ENCODE measurements at places on chromosomes 12 and 14. TPM values are rescaled to one million over a fixed set of nuclear protein-coding genes. Genes with fewer than 3 reads are reported as not detected.

Gene TSPAN11
- not detected for total RNA-seq

Gene TAS2R43
- 0.29 TPM for total RNA-seq

Gene KRT77
- not detected for total RNA-seq

Gene OR4E2
- total RNA-seq, result not detected

Gene SPATA7
- 2.5 TPM for total RNA-seq

Gene BAG5
- total RNA-seq, result 36.3 TPM

DNA sequence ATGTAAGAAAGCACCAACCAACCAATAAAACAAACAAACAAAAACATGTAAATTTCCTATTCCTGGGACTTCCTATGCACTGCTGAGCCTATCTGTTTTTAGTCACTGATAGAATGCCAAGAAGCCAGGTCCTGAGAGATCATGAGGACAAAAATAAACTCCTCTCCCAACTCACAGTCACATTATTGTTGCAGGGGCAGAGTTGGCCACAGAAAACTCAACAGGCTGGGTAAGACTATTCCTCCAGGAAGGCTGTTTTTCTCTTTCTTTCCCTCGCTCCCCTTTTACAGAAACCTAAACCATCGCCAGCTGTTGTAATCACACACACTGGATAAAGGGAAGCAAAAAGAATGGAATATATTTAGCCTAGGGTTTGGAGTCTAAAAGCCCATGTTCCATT, 55.8 kb upstream of the METAP2 start:
- no peak overlapping the region for H3K27ac ChIP-seq
- no peaks in the 10 kb centered on the region for H3K4me1 ChIP-seq
- no peak for DNase-seq
- no peaks in the 10 kb centered on the region for H3K36me3 ChIP-seq

GRCh38 chr14:101762530-101763101, 1.1 kb downstream of the PPP2R5C start:
- H3K4me3 ChIP-seq, result peak overlapping the region; percentile 84
- H3K27me3 ChIP-seq, result no peaks in the 10 kb centered on the region
- DNase-seq, result no peak

- no peak overlapping the region for H3K4me3 ChIP-seq
- DNase-seq, result no peak
- H3K36me3 ChIP-seq, result no peaks in the 10 kb centered on the region
- H3K4me1 ChIP-seq, result no peaks in the 10 kb centered on the region
- H3K27ac ChIP-seq, result no peak overlapping the region
Observed at GRCh38 chr14:76337635-76338545, 38.0 kb upstream of the ESRRB start.

DNA sequence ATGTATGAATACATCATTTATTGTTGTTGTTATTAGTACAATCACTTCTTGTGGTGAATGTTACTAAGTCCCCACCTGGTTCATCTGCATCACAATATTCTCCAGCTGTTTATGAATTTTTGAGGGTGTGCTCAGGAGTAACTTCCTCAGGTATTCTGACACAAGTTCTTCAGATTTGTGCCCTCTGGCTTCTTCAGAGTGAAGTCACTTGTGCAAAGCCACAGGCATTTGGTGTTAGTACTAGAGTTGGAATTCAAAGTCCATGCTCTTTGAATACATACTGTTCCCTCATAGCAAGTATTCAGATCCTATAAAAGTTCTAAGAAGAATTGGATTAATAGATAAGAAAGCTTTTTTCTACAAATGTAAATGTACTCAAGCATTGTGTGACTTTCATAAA, 150.3 kb upstream of the AVPR1A start:
- no peaks in the 10 kb centered on the region for H3K36me3 ChIP-seq
- peaks cover 5% of the 10 kb centered on the region for H3K27me3 ChIP-seq
- no peak overlapping the region for H3K4me3 ChIP-seq
- no peak overlapping the region for H3K27ac ChIP-seq
- DNase-seq, result no peak
- peaks cover 7% of the 10 kb centered on the region for H3K4me1 ChIP-seq

DNA sequence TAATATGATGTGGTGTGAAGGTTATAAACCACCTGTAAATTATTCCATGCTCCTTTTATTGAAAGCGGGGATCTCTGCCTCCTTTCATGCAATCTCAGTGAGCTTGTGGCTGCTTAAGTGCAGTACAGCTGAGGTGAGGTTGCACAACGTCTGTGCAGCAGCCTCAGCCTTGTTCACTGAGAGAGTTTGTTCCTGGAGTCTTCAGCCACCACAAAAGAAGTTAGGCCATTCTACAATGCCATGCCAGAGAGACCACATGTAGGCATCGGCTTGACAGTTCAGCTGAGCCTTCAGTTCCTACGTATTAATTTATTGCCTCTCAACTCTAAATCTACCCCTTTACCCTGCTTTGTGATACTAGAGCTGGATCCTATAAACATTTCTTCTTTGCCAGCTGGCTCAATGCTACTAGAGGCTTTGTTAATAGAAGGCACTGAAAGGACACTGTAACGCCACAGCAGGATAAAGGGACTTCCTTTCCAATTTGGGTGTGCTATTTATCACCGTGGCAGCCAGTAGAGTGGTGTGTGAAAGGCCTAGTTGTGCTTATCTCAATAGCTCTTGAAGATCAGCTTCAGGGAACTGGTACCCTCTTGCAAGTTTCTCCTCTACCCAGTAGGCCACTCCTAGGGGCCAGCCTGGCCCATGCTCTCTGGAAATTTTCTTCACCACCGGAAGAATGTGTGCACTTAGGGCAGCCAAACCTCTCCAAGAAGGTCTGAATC, 337.7 kb downstream of the IPO8 start:
- H3K4me3 ChIP-seq, result no peak overlapping the region
- DNase-seq, result no peak
- no peaks in the 10 kb centered on the region for H3K4me1 ChIP-seq
- H3K27me3 ChIP-seq, result peaks cover 3% of the 10 kb centered on the region
- no peak overlapping the region for H3K27ac ChIP-seq

DNA sequence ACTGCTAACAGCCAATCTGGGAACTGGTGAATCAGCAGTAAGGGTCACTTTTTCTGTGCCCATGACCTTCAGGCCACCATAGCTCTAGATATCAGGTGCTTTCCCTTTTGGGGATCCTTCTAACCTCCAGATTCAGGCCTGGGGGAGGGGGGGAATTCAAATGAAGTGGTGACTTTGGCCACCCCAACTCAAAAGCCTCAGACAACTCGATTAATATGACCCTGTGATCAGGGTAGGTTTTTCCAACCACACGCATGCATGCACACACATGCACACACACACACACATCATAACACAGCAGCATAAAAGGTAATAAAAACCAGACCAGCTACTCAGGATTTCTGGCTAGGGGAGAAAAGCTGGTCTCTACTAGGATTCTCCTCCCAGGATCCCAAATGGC, 5.3 kb downstream of the TBX3 start:
- no peak overlapping the region for H3K4me3 ChIP-seq
- H3K4me1 ChIP-seq, result peaks cover 13% of the 10 kb centered on the region
- peaks cover 95% of the 10 kb centered on the region for H3K27me3 ChIP-seq
- peaks cover 2% of the 10 kb centered on the region for H3K36me3 ChIP-seq
- H3K27ac ChIP-seq, result no peak overlapping the region

- no peak for DNase-seq
- H3K36me3 ChIP-seq, result peaks cover 39% of the 10 kb centered on the region
- H3K27me3 ChIP-seq, result no peaks in the 10 kb centered on the region
Observed at GRCh38 chr14:91250912-91251311, 6.4 kb upstream of the GPR68 start.

GRCh38 chr14:51628238-51628637, 23.5 kb upstream of the FRMD6 start:
- DNase-seq, result no peak
- H3K36me3 ChIP-seq, result no peaks in the 10 kb centered on the region

DNA sequence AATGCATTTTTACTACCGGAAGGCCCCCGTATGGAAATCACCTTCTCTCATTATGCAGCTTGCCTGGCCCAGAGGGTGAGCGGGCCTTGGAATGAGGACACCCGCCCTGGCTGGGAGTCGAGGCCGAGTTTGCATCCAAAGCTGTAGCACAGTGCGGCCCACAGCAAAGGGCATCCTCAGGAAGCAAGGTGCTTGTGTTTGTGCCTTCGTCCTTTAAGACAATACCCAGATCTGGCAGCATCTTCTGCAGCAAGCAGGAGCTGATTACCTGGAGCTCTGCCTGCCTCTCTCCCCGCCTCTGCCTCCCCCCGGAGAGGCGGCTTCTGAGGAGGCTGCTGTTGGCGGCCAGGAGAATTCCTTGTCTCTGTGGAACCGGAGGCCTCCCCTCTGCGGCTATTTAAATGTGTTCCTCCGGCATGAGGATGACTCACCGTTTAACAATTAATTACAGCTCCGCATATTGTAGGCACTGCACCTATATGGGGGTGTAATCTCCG, 145.3 kb downstream of the CACNA1C start:
- no peak overlapping the region for H3K27ac ChIP-seq
- no peaks in the 10 kb centered on the region for H3K36me3 ChIP-seq
- H3K27me3 ChIP-seq, result no peaks in the 10 kb centered on the region
- H3K4me1 ChIP-seq, result no peaks in the 10 kb centered on the region

- H3K4me1 ChIP-seq, result peaks cover 3% of the 10 kb centered on the region
- no peaks in the 10 kb centered on the region for H3K36me3 ChIP-seq
- DNase-seq, result no peak
- peaks cover 28% of the 10 kb centered on the region for H3K27me3 ChIP-seq
Observed at GRCh38 chr12:27936196-27936595, 36.3 kb downstream of the PTHLH start.

GRCh38 chr12:116719731-116720528, 17.9 kb downstream of the SPRING1 start:
- peak overlapping the region; percentile 1 for H3K27ac ChIP-seq
- no peaks in the 10 kb centered on the region for H3K36me3 ChIP-seq
- H3K4me1 ChIP-seq, result peaks cover 8% of the 10 kb centered on the region
- H3K27me3 ChIP-seq, result no peaks in the 10 kb centered on the region
- no peak overlapping the region for H3K4me3 ChIP-seq

GRCh38 chr12:67624355-67624754, 24.2 kb upstream of the DYRK2 start:
- H3K27me3 ChIP-seq, result no peaks in the 10 kb centered on the region
- no peak overlapping the region for H3K4me3 ChIP-seq
- H3K27ac ChIP-seq, result no peak overlapping the region
- no peak for DNase-seq
- peaks cover 29% of the 10 kb centered on the region for H3K4me1 ChIP-seq
- peaks cover 5% of the 10 kb centered on the region for H3K36me3 ChIP-seq

GRCh38 chr12:27226407-27226929, 17.6 kb upstream of the STK38L start:
- H3K27ac ChIP-seq, result no peak overlapping the region
- DNase-seq, result no peak
